ENCODE measurements at places on chromosomes 1 and 21.

DNA sequence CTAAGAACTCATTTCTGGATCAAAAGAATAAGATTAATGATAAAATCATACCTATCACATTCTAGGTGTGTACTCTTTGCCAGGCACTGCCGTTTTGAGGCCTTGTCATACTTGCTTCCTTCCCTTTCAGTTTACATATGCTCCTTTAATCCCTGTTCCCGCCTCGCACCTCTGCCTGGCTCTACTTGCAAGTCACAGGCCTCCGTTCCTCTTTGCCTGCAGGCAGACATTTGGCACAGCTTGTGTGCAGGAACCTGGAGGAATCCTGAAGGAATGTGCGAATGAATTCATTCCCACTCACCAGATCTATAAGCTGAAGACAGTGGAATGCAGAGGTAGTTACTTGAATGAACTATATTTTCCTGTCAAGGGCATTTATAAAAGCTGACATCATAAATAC is 13.8 kb downstream of the WLS start:
- DNase-seq: no peak

- DNase-seq: no peak
Measured at GRCh38 chr1:108141621-108142020, 58.5 kb downstream of the SLC25A24 start.

GRCh38 chr1:198529414-198529813 is 11.1 kb downstream of the ATP6V1G3 start:
- no peak for DNase-seq

DNA sequence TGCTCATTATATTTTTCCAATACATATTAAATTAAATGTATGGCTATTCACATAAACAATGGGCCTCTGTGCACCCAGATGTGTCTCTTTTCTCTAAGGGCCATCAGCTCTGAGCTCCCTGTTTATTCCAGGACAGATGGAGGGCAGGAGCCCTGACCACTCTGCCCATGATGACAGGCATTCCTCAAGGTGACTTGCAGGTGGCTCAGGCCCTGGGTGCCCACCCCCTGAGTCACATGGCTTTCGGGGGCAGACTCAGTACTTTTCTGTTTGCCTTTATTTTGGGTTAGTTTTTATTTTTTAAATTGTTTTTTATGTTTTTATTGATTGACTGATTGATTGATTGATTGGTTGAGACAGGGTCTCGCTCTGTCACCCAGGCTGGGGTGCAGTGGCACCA is 6.4 kb upstream of the LRP8 start:
- no peak for DNase-seq

GRCh38 chr1:28817133-28817532 is 5.2 kb downstream of the OPRD1 start:
- no peak for DNase-seq

All from stimulated activated CD4-positive, alpha-beta T cell treated with anti-CD3 and anti-CD28 coated beads, Interleukin-12 subunit alpha, Interleukin-12 subunit beta, amount 100 ng/mL, for 4 hours (primary cell).